ENCODE measurements at places on chromosomes 4 and X.

DNA sequence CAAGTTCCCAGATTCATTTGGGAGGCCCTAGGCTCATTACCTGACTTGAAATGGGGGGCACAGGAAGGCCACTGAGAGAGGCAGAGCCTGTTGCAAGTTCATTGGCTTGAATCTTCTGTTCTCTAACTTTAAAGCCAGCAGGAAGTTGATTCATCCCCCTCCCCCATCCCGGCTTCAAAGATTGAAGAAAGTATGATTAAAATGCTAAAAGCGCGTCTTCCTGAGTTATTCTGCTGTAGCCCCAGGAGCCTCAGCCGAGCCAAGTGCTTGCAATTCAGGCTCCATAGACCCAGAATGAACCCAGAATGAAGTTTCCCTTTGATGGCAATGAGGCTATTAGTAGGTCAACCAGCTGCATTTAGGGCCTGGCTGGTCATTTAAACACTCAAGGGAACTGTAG lies 14.7 kb downstream of the CHST7 start:
- H3K27me3 ChIP-seq: no peaks in the 10 kb centered on the region
- no peak overlapping the region for H3K4me3 ChIP-seq
- peak; percentile 59 for DNase-seq
- H3K4me1 ChIP-seq: peaks cover 9% of the 10 kb centered on the region
- no peaks in the 10 kb centered on the region for H3K36me3 ChIP-seq

DNA sequence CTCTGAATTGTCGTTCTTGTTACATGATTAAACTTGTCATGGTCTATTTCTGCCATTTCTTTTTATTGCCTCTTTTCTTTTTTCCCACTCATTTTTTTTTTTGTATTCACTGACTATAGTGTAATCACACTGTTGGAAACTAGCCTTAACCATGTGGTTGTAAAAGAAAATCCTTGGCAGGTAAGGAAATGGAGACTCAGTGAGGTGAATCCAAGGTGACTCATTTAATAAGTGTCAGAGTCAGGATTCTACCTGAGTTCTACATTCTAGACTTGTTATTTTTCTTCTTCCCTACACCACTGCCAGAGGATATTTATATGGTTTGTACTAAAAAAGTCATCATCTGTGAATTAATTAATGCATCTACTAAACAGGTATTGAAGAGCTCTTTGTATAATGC lies 152.2 kb downstream of the CBLL2 start:
- no peak overlapping the region for H3K27ac ChIP-seq
- H3K4me1 ChIP-seq: no peaks in the 10 kb centered on the region
- DNase-seq: no peak
- H3K27me3 ChIP-seq: no peaks in the 10 kb centered on the region
- H3K36me3 ChIP-seq: no peaks in the 10 kb centered on the region

- H3K36me3 ChIP-seq: no peaks in the 10 kb centered on the region
- H3K4me3 ChIP-seq: no peak overlapping the region
- H3K27ac ChIP-seq: no peak overlapping the region
These were observed 60.7 kb upstream of the NXF3 start for GRCh38 chrX:103153661-103154060.

- no peak overlapping the region for H3K4me3 ChIP-seq
- H3K27me3 ChIP-seq: no peaks in the 10 kb centered on the region
These were observed 48.2 kb downstream of the EVC2 start for GRCh38 chr4:5660185-5660584.

GRCh38 chr4:103443324-103443723 lies 245.2 kb upstream of the CENPE start:
- H3K27me3 ChIP-seq: peaks cover 4% of the 10 kb centered on the region
- H3K27ac ChIP-seq: no peak overlapping the region
- H3K36me3 ChIP-seq: no peaks in the 10 kb centered on the region
- no peak overlapping the region for H3K4me3 ChIP-seq
- DNase-seq: no peak

GRCh38 chr4:83022724-83023450 lies 12.1 kb upstream of the COPS4 start:
- H3K4me3 ChIP-seq: no peak overlapping the region
- H3K27me3 ChIP-seq: no peaks in the 10 kb centered on the region
- no peaks in the 10 kb centered on the region for H3K4me1 ChIP-seq
- no peak for DNase-seq
- no peaks in the 10 kb centered on the region for H3K36me3 ChIP-seq

GRCh38 chr4:7581477-7581876 lies 146.7 kb upstream of the PSAPL1 start:
- H3K27me3 ChIP-seq: no peaks in the 10 kb centered on the region
- H3K4me1 ChIP-seq: no peaks in the 10 kb centered on the region
- DNase-seq: peak; percentile 71
- H3K27ac ChIP-seq: no peak overlapping the region
- no peak overlapping the region for H3K4me3 ChIP-seq

DNA sequence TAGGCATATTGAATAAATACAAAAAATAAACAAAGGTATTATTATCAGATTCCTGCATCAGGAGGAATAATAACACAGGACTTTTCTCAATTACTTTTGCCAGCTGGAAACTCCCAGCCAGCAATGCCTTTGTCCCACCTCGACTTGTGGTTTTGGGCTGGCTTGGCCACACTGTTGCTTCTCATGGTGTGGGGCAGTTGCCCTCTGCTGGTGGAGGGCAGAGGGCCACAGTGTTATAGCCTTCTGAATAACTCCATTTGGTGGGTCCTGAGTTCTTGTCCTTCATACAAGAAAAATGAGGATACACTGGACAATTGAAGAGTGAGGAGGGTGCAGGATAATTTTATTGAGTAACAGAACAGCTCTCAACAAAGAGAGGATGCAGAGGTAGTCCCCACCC lies 1206.0 kb upstream of the ADGRL3 start:
- H3K4me3 ChIP-seq: no peak overlapping the region
- H3K4me1 ChIP-seq: no peaks in the 10 kb centered on the region
- H3K36me3 ChIP-seq: no peaks in the 10 kb centered on the region

DNA sequence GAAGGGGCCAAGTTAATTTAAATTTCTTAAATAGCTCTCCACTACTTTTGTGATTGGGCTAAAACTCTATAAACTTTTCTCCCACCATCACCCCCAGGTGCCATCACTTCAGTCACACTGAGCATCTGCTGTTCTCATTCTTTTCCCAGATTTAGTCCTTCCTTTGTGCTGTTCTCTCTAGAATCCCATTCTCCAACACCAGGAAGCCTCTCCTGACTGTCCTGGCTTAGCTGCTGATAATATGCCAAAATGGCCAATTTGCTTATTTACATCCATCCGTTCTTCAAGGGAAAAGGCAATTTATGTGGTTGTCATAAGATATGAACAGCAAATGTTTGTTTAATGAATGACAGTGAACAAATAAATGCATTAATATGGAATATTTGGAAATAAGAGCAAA lies 44.1 kb downstream of the FGFBP1 start:
- no peak overlapping the region for H3K4me3 ChIP-seq
- no peak overlapping the region for H3K27ac ChIP-seq
- peaks cover 6% of the 10 kb centered on the region for H3K27me3 ChIP-seq
- no peaks in the 10 kb centered on the region for H3K36me3 ChIP-seq
- no peak for DNase-seq

GRCh38 chr4:163367651-163368050 lies 24.0 kb downstream of the NPY5R start:
- H3K36me3 ChIP-seq: no peaks in the 10 kb centered on the region
- DNase-seq: no peak
- H3K27me3 ChIP-seq: no peaks in the 10 kb centered on the region
- H3K4me1 ChIP-seq: no peaks in the 10 kb centered on the region

DNA sequence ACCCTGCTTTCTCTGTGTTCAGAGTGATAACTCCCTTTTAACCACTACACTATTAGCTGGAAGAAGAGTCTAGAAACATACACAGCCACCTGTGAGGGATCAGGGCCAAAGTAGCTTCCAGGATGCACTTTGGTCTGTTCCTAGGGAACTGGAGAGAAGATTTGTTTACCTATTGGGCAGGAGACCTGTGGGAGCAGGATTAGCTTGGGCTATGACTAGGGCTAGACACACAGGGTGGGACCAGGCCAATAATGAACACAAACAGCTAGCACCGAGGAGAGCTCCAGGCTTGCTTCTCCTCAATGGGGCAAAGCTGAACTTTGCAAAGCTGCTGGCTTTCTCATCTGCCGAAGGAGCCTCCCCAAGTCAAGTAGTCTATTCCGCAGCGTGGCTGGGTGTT lies 24.4 kb upstream of the MAP7D3 start:
- no peak overlapping the region for H3K4me3 ChIP-seq
- H3K4me1 ChIP-seq: no peaks in the 10 kb centered on the region
- H3K27ac ChIP-seq: no peak overlapping the region
- no peak for DNase-seq
- H3K27me3 ChIP-seq: no peaks in the 10 kb centered on the region
- no peaks in the 10 kb centered on the region for H3K36me3 ChIP-seq

GRCh38 chr4:99201690-99202089 lies 17.4 kb downstream of the ADH6 start:
- H3K27me3 ChIP-seq: no peaks in the 10 kb centered on the region
- H3K4me1 ChIP-seq: no peaks in the 10 kb centered on the region
- H3K27ac ChIP-seq: no peak overlapping the region
- H3K4me3 ChIP-seq: no peak overlapping the region

DNA sequence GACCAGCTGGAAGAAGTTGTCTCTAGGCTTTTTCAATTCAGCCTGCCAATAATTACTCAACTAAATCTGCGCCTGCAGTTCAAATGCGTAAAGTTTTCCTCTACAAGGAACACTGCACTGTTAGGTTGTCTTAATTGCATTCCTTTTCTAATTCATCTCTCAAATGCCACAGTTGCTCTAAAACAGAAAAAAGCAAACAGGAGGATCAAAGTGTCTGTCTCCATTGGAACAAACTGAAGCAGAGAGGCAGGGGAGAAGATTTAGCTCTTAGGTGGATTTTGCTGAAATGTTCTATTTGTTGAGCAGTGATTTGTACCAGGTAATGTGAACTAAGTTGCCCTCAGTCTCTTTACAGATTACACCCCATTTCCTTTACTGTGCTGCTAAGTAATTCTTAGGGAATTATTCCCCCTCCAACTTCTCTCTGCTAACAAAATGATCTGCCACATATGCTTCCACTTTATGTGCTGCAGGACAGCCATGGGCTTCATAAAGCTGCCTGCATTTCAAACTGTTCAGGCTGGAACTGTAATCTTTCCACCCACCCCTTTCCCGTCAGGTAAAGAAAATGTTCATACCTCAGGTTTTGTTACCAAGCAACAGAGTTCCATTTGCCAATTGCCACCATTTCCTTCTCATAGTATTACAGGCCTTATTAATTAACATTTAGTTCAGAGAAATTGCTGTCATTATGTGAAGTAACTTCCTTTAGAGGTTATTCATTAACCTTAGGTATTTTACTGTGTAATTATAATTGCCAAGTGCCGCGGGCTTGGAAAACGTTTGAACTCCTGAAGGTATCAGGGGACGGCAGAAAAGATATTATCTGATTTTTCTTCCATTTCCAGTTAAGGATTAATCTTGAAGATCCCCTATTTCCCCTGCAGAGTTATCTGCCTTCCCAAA lies 149.3 kb downstream of the SPRY1 start:
- H3K27ac ChIP-seq: no peak overlapping the region
- H3K36me3 ChIP-seq: no peaks in the 10 kb centered on the region
- no peaks in the 10 kb centered on the region for H3K4me1 ChIP-seq
- H3K27me3 ChIP-seq: no peaks in the 10 kb centered on the region

DNA sequence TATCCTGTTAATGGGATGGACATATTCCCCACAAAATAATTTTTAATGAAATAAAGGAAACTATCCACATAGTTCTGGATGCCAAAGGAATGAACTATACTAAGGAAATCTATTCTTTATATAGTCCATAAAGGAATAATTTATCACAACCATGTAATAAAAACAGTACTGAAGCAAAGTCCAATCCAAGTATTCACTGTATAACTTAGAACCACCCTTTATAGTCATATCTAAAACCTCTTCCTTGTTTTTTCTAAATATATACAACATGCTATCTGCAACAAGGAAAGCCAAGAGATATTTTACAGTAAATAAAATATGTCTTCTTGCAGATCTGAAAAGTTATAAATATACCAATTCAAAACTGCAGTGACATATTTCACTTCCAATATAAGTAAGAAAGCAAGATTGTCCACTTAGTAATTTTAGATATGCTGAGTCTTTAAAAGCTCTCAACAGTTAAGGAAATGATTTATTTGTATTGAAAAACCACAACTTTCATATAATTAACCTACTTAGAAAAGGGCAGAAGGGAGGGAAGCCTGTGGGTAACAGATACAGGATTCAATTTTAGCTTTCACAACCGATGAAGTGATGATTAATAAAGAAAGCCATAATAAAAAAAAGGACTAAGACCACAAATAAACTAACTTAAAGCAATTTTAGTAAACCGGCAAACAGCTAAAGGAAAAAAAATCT lies 8.0 kb downstream of the NR3C2 start:
- H3K4me1 ChIP-seq: no peaks in the 10 kb centered on the region
- no peak overlapping the region for H3K4me3 ChIP-seq

- H3K36me3 ChIP-seq: no peaks in the 10 kb centered on the region
- DNase-seq: no peak
- no peak overlapping the region for H3K27ac ChIP-seq
- no peaks in the 10 kb centered on the region for H3K4me1 ChIP-seq
These were observed 3.6 kb downstream of the ATP2B3 start for GRCh38 chrX:153521034-153521433.

DNA sequence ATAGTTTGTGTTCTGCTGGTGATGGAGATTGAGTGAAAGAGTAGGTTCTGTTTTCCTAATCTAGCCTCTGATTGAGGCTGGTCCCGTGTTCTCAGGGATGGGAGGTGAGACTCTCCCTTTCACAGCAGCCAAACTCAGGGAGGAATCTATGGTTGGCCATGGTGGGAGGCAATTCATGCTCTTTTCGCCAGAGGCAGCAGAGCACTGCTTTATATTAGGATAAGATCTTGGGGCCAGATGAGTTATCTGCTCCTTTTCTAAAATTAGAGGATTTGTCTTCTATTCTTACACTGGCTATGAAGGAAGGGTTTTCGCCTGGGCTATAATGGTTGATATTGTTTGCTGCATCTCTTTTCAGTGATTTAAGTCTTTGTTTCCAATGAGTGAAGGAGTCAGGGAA lies 63.9 kb upstream of the NLGN4X start:
- H3K4me3 ChIP-seq: no peak overlapping the region
- H3K27ac ChIP-seq: no peak overlapping the region
- DNase-seq: no peak
- no peaks in the 10 kb centered on the region for H3K36me3 ChIP-seq
- no peaks in the 10 kb centered on the region for H3K4me1 ChIP-seq

GRCh38 chr4:90189946-90190345 lies 62.8 kb downstream of the CCSER1 start:
- DNase-seq: no peak
- H3K4me3 ChIP-seq: no peak overlapping the region
- H3K4me1 ChIP-seq: no peaks in the 10 kb centered on the region
- H3K27ac ChIP-seq: no peak overlapping the region
- no peaks in the 10 kb centered on the region for H3K36me3 ChIP-seq

- no peaks in the 10 kb centered on the region for H3K4me1 ChIP-seq
- no peak overlapping the region for H3K4me3 ChIP-seq
- H3K27me3 ChIP-seq: no peaks in the 10 kb centered on the region
These were observed 55.0 kb downstream of the PAPSS1 start for GRCh38 chr4:107665001-107665400.

- peaks cover 96% of the 10 kb centered on the region for H3K4me1 ChIP-seq
- no peaks in the 10 kb centered on the region for H3K27me3 ChIP-seq
- no peaks in the 10 kb centered on the region for H3K36me3 ChIP-seq
- peak; percentile 55 for DNase-seq
- peak overlapping the region; percentile 99 for H3K27ac ChIP-seq
These were observed 15.2 kb downstream of the RUFY3 start for GRCh38 chr4:70737006-70737405.

Data from DND-41 (cell line).